ENCODE measurements at places on chromosomes 6 and 20.
A peak's percentile ranks its signal among the peaks of the same experiment; 100 is the strongest.

DNA sequence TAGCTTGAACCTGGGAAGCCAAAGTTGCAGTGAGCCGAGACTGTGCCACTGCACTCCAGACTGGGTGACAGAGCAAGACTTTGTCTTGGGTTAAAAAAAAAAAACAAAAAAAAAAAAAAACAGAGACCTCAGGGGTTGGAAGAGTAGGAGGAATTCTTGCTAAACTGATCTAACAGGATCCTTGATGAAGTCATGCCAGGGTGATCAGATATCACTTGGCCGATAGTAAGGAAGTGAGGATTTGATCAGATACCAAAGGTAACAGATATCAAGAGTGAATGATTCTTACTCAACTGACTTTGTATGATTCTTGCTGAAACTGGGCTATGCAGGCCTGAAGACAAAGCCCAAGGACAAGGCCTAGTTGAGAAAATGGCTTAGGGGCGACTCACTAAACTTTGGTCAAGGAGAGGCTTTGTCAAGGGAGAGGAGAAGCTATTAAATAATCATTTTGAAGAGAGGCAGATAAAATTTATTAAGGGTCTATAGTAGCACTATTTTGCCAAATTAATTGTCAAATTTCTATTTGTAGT is 624.7 kb downstream of the UTRN start:
- H3K27ac ChIP-seq: peak overlapping the region; percentile 74
- no peak overlapping the region for H3K4me3 ChIP-seq
- H3K27me3 ChIP-seq: no peaks in the 10 kb centered on the region
- H3K4me1 ChIP-seq: no peaks in the 10 kb centered on the region

DNA sequence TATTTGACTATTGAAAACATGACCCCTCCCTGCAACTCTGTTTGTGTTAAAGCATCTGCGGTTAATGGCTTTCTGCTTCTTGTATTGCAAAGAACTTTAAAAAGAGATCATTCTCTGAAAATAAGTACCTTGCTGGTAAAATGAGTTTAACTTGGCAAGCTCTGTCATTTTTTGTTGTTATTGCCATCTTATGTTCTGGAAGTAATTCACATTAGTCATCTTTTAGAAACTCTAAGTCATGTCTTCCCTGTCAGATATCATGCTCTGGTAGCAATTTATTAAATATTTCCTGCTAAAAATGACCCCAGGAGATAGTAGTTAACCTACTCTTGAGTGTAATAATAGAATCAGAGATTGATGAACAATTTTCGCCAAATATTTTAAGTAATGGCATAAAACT is 890.6 kb downstream of the KIF16B start:
- H3K4me3 ChIP-seq: no peak overlapping the region
- peaks cover 13% of the 10 kb centered on the region for H3K27me3 ChIP-seq
- no peaks in the 10 kb centered on the region for H3K36me3 ChIP-seq
- no peak overlapping the region for H3K27ac ChIP-seq

DNA sequence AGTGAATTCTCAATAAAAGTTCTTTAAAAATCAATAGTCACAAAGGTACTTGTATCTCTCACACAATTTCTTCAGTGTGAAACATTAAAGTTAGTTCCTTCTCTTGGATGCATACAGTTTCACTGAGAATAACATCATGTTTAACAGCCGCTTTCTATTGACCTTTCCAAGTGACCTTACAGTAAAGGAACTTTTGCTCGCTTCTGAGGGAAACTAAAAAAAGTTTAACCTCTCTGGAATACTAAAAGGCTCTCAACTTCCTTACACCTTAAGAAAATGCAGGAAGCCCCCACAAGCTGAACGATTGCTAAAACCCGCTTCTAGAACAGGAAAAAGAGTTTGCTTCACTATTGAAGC is 1.3 kb downstream of the RRAGD start:
- DNase-seq: peak; percentile 4
- H3K4me1 ChIP-seq: peaks cover 24% of the 10 kb centered on the region
- peaks cover 18% of the 10 kb centered on the region for H3K27me3 ChIP-seq
- peak overlapping the region; percentile 91 for H3K4me3 ChIP-seq
- no peak overlapping the region for H3K27ac ChIP-seq

DNA sequence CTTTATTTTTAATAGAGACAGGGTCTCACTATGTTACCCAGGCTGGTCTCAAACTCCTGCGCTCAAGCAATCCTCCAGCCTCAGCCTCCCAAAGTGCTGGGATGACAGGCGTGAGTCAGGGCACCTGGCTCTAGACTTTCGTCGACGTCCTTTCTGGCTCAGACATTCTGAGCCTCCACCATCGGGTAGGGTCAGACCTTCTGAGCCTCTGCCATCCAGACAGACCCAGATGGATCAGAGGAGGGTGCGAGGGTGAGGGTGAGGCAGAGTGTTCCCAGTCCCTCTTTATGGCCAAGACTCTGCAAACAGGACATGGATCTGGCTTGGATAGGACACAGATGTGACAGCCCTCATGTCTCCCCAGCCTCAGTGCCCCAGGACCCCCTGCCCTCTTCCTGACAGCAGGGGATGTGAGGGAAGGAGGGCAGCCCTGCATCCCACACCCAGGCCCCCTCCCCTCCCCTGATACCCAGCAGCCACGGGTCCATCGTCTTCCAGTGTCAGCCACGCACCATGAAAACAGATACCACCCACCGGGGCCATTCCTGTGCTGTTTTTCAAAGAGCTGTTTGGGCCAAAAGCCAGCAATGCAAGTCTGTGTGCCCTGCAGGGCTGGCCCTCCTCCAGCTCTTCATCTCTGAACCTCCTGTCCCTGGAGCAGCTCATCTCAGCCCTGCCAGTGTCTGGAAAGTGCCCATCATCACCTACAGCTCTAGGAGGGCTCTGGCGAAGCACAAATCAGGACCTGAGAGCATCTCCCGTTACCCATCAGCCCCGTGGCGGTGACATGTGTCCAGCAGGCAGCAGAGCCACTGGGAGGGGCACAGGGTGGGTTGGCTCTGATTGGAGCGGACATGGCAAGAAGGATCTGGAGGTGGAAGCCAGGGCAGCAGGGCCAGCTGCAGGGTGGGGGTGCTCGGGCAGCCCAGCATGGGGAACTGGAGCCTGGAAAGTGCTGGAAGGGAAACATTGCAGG is 208.4 kb downstream of the PREX1 start:
- no peak for DNase-seq
- H3K4me1 ChIP-seq: peaks cover 6% of the 10 kb centered on the region
- no peaks in the 10 kb centered on the region for H3K27me3 ChIP-seq
- no peak overlapping the region for H3K27ac ChIP-seq
- no peak overlapping the region for H3K4me3 ChIP-seq
- no peaks in the 10 kb centered on the region for H3K36me3 ChIP-seq

GRCh38 chr6:4041480-4041879 is 37.5 kb downstream of the FAM217A start:
- H3K27ac ChIP-seq: no peak overlapping the region
- H3K27me3 ChIP-seq: no peaks in the 10 kb centered on the region
- H3K4me1 ChIP-seq: peaks cover 8% of the 10 kb centered on the region

GRCh38 chr6:79453558-79454042 is 83.6 kb downstream of the LCA5 start:
- no peaks in the 10 kb centered on the region for H3K4me1 ChIP-seq
- H3K27me3 ChIP-seq: no peaks in the 10 kb centered on the region
- DNase-seq: no peak
- no peaks in the 10 kb centered on the region for H3K36me3 ChIP-seq
- H3K27ac ChIP-seq: no peak overlapping the region
- H3K4me3 ChIP-seq: no peak overlapping the region

DNA sequence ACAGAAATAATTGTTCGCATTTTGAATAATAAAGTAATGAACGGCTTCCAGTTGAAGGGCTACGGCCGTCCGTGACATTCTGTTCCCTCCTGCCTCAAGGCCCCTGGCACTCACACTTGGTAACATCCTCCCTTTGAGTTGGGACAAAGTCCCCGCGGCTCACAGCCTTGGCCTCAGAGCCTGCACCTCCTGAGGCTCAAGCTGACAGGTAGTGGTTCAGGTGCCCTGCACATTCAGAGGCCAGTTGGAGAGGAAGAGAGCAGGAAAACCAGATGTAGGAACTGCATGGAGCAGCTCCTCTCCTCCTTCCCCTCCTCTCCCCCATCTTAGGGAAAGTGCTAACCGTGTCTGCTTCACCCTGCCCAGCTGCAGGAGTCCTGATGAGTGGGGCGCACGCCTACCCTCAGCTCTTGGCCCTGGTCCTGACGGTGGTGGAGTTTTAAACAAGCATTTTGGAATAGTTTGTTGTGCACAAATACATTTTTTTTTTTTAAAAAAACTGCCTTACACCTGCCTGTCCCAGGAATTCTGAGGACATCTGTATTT is 393.1 kb downstream of the SMOC2 start:
- no peak overlapping the region for H3K27ac ChIP-seq
- DNase-seq: no peak
- H3K27me3 ChIP-seq: no peaks in the 10 kb centered on the region
- peaks cover 2% of the 10 kb centered on the region for H3K4me1 ChIP-seq

DNA sequence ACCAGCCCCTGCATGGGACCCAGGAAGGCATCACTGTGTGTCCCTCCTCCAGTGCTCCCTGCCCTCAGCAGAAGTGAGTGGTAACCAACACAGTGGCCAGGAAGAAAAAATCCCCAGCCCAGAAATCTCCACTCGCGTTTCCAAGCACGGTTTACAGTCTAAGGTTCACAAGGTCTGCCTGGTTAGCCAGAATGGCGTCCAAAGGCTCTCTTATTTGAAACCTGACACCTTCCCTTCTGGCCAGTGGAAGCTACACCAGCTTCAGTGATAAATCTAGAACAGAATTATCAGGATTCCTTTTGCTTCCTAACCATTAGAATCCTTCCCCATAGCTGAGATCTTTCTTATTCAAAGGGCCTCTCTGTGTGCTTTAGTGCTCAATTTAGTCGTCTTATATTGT is 9.2 kb downstream of the LY86 start:
- no peaks in the 10 kb centered on the region for H3K27me3 ChIP-seq
- no peak for DNase-seq
- H3K4me1 ChIP-seq: peaks cover 88% of the 10 kb centered on the region
- H3K36me3 ChIP-seq: peaks cover 34% of the 10 kb centered on the region
- peak overlapping the region; percentile 94 for H3K27ac ChIP-seq

GRCh38 chr6:127015858-127016257 is 102.6 kb upstream of the RSPO3 start:
- H3K36me3 ChIP-seq: no peaks in the 10 kb centered on the region
- no peak overlapping the region for H3K27ac ChIP-seq
- no peak overlapping the region for H3K4me3 ChIP-seq
- H3K4me1 ChIP-seq: no peaks in the 10 kb centered on the region
- no peak for DNase-seq

GRCh38 chr6:159487636-159488035 is 205.4 kb downstream of the SOD2 start:
- H3K36me3 ChIP-seq: no peaks in the 10 kb centered on the region
- peaks cover 10% of the 10 kb centered on the region for H3K27me3 ChIP-seq
- no peak overlapping the region for H3K4me3 ChIP-seq

GRCh38 chr6:42766163-42766670 is 15.6 kb upstream of the BICRAL start:
- DNase-seq: no peak
- H3K27ac ChIP-seq: no peak overlapping the region
- no peak overlapping the region for H3K4me3 ChIP-seq
- H3K27me3 ChIP-seq: no peaks in the 10 kb centered on the region
- H3K4me1 ChIP-seq: peaks cover 16% of the 10 kb centered on the region
- H3K36me3 ChIP-seq: no peaks in the 10 kb centered on the region

DNA sequence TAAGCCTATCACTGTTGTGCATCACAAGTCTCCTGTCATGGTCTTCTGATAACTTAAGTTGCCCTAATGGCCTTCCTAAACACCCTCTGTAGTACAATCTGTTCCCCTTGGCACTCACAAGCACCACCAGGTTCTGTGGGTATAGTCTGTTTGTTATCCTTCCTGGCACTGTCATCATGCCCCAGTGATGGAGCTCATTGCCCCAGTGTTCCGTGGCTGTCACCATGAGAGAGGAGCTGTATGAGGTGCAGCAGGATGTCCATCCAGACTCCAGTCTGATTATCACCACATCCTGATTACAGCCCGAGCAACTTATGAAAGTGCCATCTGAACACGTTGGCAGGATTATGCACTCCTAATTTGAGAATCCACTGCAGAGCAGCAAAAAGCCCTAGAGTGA is 380.1 kb downstream of the FRK start:
- H3K4me1 ChIP-seq: no peaks in the 10 kb centered on the region
- DNase-seq: no peak
- no peaks in the 10 kb centered on the region for H3K27me3 ChIP-seq
- no peak overlapping the region for H3K4me3 ChIP-seq
- H3K36me3 ChIP-seq: no peaks in the 10 kb centered on the region
- H3K27ac ChIP-seq: no peak overlapping the region

GRCh38 chr20:34618676-34619075 is 58.2 kb downstream of the PIGU start:
- H3K4me3 ChIP-seq: no peak overlapping the region
- peaks cover 20% of the 10 kb centered on the region for H3K4me1 ChIP-seq
- H3K27ac ChIP-seq: no peak overlapping the region
- DNase-seq: no peak
- peaks cover 34% of the 10 kb centered on the region for H3K36me3 ChIP-seq

- peaks cover 3% of the 10 kb centered on the region for H3K36me3 ChIP-seq
- no peaks in the 10 kb centered on the region for H3K27me3 ChIP-seq
- H3K27ac ChIP-seq: no peak overlapping the region
- no peak overlapping the region for H3K4me3 ChIP-seq
Measured at GRCh38 chr6:137762168-137763090, 104.6 kb upstream of the TNFAIP3 start.

DNA sequence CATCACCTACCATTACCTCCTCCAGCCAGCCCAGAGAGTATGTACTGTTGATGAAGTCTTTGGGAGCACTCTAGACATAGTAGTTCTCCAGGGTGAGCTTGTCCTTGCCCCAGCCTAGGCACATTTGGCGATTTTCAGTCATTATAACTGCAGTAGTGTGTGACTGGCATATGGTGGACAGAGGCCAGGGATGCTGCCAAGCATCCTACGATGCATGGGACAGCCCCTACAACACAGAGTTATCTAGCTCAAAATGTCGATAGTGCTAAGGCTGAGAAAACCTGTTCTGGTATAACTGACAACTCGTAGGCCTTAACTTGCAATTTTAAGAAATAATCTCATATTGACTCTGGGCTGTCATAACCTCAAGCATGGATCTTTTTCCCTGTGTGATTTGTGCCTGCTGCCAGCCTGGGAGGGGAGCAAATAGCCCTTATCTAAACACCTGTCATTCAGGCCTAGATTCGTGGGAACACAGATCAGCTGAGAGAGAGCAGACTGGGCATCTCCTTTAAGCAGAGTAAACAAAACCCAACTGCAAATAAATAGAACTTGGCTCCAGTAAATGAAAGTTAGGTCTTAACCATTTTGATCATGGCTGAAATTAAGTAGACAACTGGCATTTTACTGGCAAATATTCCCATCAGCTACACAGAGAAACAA is 102.6 kb downstream of the SPTLC3 start:
- no peaks in the 10 kb centered on the region for H3K4me1 ChIP-seq
- no peaks in the 10 kb centered on the region for H3K36me3 ChIP-seq
- peaks cover 3% of the 10 kb centered on the region for H3K27me3 ChIP-seq
- no peak overlapping the region for H3K4me3 ChIP-seq
- H3K27ac ChIP-seq: no peak overlapping the region

DNA sequence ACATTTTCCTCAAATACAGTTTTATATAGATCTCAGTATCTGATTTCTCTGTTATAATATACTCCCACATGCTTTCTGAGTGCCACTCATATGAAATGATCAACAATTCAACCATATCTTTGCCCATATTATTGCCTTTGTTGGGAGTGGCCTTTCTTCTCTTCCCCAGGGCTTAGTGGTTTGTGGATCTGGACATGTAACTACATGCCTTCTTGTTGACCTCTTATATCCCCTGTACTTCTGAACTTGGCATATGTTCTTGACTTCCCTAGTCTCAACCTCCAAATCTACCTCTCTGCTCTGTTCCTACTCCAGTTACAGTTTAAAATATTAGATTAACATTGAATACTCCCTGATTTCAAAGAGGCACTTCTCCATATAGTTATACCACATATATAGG is 34.3 kb upstream of the PRIM2 start:
- no peaks in the 10 kb centered on the region for H3K36me3 ChIP-seq
- DNase-seq: no peak

Measured in naive B cell (primary cell).